Stimulated activated CD4-positive, alpha-beta T cell treated with anti-CD3 and anti-CD28 coated beads, Interleukin-4, amount 100 ng/mL, for 24 hours (primary cell): ENCODE measurements at places on chromosomes 12 and 14.
A peak's percentile ranks its signal among the peaks of the same experiment; 100 is the strongest.

- DNase-seq, result no peak
These were observed 354.0 kb upstream of the KITLG start for GRCh38 chr12:88934163-88934747.

GRCh38 chr12:83388551-83388950 lies 701.8 kb downstream of the TMTC2 start:
- no peak for DNase-seq

DNA sequence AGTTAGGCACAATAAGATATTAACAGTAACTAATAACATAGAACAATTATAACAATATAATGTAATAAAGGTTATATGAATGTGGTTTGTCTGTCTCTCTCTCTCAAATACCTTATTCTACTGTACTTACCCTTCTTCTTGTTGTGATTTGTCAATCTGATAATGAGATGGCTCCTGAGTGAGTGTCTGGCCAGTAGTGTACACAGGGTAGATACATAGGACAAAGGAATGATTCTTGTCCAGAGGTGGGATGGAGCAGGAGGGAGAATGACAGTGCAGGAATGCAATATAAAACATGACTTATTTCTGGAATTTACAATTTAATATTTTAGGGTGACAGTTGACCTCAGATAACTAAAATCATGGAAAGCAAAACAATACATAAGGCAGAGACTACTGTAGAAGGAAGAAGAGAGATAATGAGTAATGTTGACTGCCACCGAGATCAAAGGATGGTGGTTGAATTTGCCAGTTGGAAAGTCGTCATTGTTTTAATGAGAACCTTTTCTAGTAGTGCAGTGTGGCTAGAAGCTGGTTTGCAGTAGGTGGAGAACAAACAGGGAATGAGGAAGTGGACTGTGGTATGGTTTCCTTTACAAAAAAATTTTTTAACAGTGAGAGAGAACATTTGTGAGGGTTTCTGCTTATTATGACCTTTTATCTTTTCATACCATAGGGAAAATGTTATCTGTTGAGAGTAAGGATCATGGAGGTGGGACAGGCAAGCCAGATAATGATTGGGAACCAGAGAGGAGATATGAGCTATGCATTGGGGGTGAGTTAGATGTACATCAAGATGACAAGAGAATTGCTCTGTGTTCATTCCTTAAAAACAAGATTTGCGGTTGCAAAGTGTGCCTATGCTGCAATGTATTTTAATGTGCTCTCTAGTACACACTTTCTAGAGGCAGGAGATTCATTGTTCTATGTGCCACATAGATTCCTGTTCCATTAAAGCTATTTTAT lies 458.3 kb downstream of the BTG1 start:
- peak; percentile 12 for DNase-seq

- no peak for DNase-seq
These were observed 18.5 kb downstream of the BHLHE41 start for GRCh38 chr12:26106347-26106746.

DNA sequence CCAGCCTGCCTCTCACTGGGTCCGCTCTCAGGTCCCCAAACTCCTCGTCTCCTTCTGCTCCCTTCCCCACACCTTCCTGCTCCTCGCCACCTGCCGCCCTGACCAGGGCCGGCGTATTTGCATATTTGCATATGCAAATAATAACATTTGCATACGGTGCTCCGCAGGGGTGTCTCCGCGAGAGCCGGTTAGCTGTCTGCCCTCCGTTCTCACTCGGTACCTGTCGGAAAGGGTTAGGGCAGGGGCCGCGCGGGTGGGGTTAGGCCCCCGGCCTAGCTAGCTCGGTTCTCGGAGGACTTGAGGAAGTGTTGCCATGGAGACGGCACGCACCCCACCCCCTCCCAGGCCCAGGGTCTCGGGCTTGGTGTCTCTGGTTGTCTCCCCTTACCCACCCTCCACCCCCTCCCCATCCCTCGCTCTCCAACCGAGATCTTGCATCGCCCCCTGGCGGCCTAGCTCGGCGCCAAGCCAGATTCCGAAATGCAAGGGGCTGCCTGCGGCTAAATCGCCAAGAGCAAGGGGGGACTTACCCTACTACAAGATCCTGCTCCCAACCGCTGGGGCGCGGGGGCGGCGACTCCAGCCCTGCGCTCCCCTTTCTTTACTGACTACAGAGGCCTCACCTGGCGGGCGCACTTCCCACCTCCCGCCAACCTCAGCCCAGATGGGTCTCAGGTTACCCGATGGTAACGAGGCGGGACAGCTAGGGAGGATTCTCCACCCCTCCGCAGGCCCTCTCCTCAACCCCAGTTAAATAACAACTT lies 8.1 kb downstream of the STAC3 start:
- DNase-seq, result peak; percentile 76

- DNase-seq, result no peak
These were observed at the start of gene WSCD2 for GRCh38 chr12:108129017-108129812. Gene WSCD2 (plus strand): TSS chr12:108129288. CDS start chr12:108195833, 66,545 bp downstream.

DNA sequence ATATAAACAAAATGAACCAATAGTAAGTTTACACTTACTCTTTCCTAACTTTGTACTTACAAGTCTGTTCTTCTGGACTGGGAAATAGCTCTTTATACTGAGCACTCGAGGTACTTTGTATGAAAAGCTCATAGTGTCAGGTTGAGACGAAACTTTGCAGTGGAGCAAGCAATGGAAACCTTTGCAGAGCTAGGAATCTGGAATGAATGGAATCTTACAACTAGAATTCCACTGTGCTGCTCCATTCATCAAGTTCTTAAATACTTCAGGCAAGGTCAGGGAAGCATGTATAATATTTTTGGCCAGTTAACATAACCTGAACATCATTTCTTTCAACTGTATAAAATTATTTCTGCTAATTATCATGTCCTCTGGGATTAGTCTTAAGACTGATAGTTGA lies 1327.5 kb upstream of the FLRT2 start:
- no peak for DNase-seq

- no peak for DNase-seq
These were observed 1009.5 kb upstream of the TMEM132C start for GRCh38 chr12:127257366-127257935.

DNA sequence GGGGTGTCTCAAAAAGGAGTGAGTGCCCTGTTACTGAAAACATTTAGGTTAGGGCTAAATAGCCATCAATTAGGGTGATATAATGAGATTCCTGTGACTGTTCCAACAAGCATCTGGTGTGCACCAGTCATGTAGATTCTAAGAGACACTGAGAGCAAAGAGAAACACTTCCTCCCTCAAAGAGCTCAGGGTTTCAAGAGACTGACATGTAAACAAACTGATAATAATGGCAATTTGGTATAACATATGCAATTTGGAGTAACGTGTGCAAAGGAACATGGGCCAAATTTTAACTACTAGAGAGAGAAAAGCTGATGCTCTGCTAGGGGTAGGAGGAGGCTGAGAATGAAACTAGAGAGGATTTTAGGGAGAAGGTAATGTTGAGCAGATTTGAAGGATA lies 237.1 kb downstream of the BMP4 start:
- no peak for DNase-seq

- peak; percentile 41 for DNase-seq
These were observed 1.3 kb downstream of the CHST11 start for GRCh38 chr12:104457746-104458693.

GRCh38 chr12:107179871-107180270 lies 86.5 kb upstream of the CRY1 start:
- DNase-seq, result no peak

DNA sequence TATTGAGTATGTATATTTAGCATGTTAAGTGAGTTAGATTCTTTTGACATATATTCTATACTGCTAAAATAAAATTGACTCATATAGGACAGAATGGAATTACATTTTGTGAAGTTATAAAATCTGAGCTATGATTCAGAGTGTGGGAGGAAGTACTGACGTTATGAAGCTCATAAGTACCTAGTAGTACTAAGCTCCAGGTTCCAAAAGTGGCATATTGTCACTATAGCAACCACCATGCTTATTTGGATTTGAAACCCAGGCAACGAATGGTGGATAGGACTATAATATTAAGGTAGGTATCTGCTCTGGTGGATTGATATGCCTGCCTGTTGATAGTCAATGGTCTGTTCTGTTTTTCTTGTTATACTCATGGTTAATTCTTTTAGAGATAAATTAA lies 2.2 kb upstream of the FBXO33 start:
- no peak for DNase-seq

DNA sequence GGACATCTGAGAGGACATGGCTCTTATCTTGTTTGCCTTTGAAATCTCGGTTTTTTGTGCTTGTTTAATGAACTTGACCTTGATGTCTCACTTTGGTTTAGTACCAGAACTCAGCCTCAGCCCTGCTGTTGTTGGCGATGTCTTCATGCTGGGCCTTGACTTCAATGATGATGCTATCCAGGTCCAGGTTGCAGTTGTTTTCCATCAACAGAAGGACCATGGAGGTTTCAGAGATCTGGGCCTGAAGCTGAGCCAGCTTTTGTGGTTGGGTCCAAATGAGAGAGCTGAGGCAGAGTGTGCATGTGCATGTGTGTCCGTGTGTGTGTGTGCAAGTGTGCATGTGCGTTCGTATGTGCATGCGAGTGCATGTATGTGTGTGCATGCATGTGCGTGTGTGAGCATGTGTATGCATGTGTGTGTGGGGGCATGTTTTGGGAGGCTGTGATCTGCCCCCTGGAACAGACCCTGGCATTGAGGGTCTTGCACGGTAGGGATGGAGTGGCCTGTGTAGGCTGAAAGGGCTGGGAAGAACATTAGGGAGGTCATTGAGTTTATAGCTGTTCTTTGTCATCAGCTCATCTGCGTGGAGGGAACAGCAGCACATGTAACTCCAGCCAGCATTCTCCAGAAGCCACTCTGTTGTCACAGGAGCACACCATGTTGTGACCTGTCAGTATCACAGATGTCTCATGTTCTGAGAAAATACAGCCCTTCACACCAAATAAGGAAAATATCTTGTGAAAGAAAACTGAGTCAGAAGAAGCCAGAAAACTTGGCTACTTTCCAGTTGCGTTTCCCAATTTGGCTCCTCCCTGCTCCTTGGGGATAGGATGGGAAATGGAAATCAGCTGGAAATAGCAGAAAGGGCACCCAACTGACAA lies 10.0 kb upstream of the KRT82 start:
- no peak for DNase-seq

DNA sequence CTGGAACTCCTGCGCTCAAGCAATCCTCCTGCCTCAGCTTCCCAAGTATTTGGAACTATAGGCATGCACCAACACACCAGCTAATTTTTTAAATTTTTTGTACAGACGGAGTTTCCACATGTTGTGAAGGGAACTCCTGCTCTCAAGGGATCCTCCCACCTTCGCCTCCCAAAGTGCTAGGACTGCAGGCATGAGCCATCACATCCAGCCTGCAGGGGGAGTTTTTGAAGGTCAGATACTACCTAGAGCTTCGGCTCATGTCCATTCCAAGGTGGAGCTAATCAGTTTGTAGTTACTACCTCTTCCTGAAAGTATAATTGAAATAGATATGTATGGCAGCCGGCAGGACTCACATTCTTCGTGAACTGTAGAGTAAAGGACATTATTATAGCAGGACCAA lies 3.7 kb upstream of the TAS2R19 start:
- no peak for DNase-seq

- DNase-seq, result no peak
These were observed 72.3 kb downstream of the CRADD start for GRCh38 chr12:93749515-93749914.

GRCh38 chr12:6216581-6216980 lies 16.4 kb downstream of the CD9 start:
- DNase-seq, result no peak

GRCh38 chr12:48366131-48366530 lies 15.4 kb upstream of the ZNF641 start:
- no peak for DNase-seq

DNA sequence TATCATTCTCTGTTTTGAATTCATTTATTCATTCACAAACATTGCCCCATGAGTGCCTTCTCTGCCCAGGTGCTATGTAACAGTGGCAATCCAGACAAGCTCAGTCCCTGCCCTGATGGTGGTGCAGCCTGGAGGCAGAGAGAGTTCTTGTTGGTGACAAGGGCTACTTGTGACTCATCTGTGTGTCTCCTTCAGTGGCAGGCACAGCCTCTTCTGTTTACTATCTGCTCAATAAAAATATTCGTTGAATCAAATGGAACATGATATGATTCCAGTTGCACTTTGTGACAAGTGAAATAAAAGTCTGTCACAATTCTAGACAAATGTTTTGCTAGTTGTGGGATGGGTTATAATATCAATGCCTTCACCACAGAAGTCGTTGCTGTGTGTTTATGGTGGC lies 20.6 kb upstream of the CPM start:
- DNase-seq, result no peak

- DNase-seq, result no peak
These were observed 83.4 kb downstream of the HECTD1 start for GRCh38 chr14:31124197-31124596.

DNA sequence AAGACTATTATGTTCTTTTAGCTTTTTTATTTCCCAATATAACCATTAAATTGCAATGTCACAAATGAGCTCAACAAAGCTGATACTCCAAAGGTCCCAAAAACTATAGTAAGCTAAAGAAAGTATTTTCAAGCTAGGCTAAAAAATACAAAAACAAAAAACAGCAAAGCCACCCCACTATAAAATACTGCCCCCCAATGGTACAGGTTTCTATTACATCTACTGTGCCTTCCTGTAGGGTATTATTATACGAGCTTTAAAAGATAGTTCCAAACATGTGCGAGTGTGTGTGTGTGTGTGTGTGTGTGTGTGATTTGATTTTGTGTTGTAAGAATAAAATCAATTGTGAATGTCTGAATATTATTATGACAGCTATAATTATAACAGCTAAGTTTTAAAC lies 1.1 kb downstream of the IFNG start:
- DNase-seq, result peak; percentile 20

GRCh38 chr12:69000540-69001243 lies 67.7 kb upstream of the CPM start:
- DNase-seq, result no peak

GRCh38 chr14:101739446-101740141 lies 21.9 kb upstream of the PPP2R5C start:
- no peak for DNase-seq

- no peak for DNase-seq
These were observed 618.6 kb downstream of the AACS start for GRCh38 chr12:125683748-125684381.

GRCh38 chr14:21059842-21060613 lies 2.4 kb downstream of the RNASE8 start:
- no peak for DNase-seq

- DNase-seq, result peak; percentile 72
These were observed 17.3 kb upstream of the YY1 start for GRCh38 chr14:100221533-100222223.

GRCh38 chr14:23877111-23877510 lies 76.5 kb upstream of the DHRS4 start:
- DNase-seq, result no peak
